Umbilical cord (tissue), 2 donors: ENCODE measurements at places on chromosomes 1 and 21. TPM values are rescaled to one million over a fixed set of nuclear protein-coding genes. Genes with fewer than 3 reads are reported as not detected.

GRCh38 chr1:111110197-111110899 is 29.5 kb downstream of the DRAM2 start:
- DNase-seq = no peak

Gene DIP2A
- 29.1 TPM for total RNA-seq

DNA sequence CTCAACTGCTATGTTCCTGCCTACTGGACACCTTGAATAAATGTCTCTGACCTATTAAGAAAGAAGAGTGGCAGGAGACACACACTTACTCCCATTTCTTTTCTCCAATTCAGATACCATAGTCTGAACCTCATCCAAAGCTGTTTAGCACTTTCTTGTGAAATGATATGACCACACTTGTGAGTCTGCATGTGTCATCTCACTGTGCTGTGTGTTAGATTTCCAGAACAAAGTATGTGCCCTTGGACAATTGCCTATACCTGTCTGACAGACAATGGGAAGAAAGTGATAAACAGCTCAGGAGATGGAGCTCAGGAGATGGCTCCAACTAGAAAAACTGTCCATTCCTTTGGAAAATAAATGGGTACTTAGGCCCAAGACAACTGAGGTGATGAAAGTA is 48.4 kb downstream of the USP48 start:
- DNase-seq = no peak

DNA sequence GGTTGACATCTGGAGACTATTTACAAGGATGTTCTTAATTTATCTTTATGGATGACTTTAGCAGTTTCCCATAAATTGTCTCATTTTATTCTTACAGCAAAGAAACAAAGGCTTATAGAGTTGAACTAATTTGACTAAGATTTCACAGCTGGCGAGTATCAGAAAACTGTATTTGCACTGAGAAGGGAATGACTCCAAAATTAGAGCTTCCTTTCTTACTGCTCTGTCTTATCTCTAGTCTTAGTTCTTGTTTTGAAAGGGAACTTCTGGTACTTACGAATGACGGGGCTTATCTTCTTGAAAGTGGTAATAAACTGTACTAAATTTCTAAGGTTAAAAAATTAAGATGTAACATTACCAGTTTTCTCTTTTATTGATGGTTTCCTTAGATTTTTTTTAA is 13.6 kb downstream of the CNST start:
- peak; percentile 74 for DNase-seq

- DNase-seq = peak; percentile 77
Observed at GRCh38 chr1:230713915-230714764, at the start of gene AGT. TSS of gene AGT (minus strand) at chr1:230714122. CDS start at chr1:230710823, 3,299 bp downstream.

- peak; percentile 27 for DNase-seq
Observed at GRCh38 chr1:210132582-210132981, 100.0 kb upstream of the SERTAD4 start.
